ENCODE measurements at places on chromosomes 1 and 21. TPM values are rescaled to one million over a fixed set of nuclear protein-coding genes. Genes with fewer than 3 reads are reported as not detected.

GSTM5 gene
- total RNA-seq: 0.40 TPM

SELE gene
- total RNA-seq: not detected

DRAXIN gene
- not detected for total RNA-seq

BCL2L15 gene
- 0.87 TPM for total RNA-seq

PFDN2 gene
- total RNA-seq: 76.8 TPM

TFF2 gene
- total RNA-seq: not detected

ATP1A4 gene
- 0.62 TPM for total RNA-seq

DNA sequence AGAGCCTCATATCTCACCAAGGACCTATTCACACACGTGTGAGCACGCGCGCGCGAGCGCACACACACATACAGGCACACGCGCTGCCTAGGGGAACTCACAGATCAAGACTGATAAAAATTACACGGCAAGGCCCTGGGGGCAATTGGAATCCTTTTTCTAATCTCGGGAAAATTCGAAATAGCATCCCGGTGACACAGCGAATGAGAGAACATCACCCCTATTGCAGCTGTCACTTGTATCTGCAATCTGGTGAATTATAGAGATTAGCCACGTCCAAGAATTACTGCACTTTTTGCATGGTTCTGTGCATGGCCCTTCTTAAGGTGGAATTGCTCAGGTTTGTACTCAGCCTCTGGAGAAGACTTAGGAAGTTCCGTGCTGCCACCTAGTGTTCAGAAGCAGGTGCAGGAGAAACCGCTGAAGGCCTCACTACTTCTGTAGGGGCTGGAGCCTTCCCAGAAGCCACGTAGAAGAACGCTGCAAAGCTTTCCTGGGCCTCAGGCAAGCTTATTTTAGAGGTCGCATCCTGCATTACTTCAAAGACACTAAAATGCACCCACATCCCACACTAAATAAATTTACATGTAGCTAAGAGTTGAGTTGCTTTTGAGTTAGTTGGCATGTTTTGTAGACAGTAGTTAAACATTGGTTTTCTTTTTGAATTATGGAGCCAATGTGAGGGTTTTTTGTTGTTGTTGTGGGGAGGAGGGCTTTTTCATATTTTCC, 229.2 kb upstream of the CAMK1G start:
- no peak for DNase-seq

GRCh38 chr1:210641582-210641981, 312.9 kb downstream of the HHAT start:
- no peak for DNase-seq

DNA sequence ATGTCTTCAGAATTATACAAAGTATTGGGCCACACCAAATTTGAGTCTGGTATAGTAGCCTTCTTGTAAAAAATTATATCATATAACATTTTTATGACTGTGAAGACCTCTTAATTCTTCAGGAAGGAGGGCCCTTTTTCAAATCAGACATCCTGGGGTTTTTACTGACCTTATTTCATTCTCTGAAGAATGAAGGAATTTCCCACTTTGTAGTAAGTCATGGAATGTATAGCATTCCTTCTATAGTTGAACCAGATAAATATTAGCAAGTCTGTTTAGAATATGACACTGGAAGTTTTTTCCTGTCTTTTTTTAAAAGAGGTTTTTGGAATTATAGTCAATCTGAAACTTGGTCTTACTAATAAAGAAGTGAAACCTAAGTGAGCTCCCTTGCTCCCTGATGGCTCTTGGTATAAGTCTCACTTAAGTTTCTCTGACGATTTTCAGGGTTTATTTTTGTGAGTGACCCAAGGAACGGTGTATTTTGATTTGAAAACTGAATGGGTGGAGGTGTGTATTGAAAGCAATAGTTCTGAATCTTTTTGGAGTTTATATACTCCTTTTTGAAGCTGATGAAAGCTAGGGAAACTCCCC, 23.7 kb downstream of the SNX27 start:
- no peak for DNase-seq

DNA sequence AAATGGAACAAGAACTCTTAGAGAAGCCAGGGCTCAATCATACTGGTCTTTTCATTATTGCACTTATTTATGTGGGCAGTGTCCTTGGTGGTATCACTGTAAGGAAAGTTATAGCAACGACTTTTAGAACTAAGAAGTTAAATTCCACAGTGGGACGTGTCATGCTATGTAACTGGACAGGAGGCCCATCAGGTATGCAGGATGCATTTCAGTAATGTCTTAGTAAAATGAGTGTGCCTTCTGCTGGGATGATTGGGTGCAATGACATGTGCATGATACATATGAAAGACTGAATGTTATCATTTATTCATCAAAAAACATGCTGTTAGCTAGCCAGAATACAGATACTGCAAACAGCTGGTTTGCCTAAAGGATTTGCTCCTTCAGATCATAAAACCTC, 6.9 kb upstream of the ATP1B1 start:
- no peak for DNase-seq

DNA sequence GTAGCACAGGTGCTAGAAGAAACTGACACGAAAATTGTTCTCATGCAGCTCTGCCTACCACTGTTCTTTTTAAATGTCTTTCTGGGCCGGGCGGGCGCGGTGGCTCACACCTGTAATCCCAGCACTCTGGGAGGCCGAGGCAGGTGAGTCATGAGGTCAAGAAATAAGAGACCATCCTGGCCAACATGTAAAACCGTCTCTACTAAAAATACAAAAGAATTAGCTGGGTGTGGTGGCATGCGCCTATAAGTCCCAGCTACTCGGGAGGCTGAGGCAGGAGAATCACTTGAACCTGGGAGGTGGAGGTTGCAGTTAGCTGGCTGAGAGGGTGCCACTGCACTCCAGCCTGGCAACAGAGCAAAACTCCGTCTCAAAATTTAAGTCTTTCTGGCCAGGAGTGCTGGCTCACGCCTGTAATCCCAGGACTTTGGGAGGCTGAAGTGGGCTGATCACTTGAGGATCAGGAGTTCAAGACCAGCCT, 947 bp upstream of the RIT1 start:
- no peak for DNase-seq

DNA sequence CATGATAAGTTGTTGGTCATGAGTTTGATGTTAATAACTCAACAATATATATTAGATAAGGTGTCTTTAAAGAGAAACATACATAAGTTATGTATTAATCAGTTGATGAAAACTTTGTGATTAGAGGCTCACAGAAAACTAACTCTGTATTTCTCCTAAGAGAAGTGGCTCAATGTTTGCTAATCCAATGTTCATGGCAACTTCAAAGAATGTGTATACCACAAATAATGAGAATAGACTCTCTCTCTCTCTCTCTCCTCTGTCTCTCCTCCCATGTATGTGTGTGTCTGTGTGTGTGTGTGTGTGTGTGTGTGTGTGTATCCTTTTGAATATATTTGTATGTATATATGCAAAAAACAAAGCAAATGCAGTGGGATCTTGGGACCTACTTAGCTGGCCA, 1304.9 kb downstream of the MRPL39 start:
- no peak for DNase-seq

Data from GM12878 (cell line).